ENCODE measurements at places on chromosomes 1 and 21.
A peak's percentile ranks its signal among the peaks of the same experiment; 100 is the strongest.

GRCh38 chr1:102572637-102573036, 535.7 kb downstream of the COL11A1 start:
- DNase-seq, result no peak

GRCh38 chr1:41467673-41468072, 16.8 kb downstream of the EDN2 start:
- DNase-seq, result no peak

- no peak for DNase-seq
These were observed 9.0 kb downstream of the CLCA1 start for GRCh38 chr1:86477682-86478081.

GRCh38 chr21:15289246-15289645, 224.4 kb upstream of the NRIP1 start:
- DNase-seq, result no peak

DNA sequence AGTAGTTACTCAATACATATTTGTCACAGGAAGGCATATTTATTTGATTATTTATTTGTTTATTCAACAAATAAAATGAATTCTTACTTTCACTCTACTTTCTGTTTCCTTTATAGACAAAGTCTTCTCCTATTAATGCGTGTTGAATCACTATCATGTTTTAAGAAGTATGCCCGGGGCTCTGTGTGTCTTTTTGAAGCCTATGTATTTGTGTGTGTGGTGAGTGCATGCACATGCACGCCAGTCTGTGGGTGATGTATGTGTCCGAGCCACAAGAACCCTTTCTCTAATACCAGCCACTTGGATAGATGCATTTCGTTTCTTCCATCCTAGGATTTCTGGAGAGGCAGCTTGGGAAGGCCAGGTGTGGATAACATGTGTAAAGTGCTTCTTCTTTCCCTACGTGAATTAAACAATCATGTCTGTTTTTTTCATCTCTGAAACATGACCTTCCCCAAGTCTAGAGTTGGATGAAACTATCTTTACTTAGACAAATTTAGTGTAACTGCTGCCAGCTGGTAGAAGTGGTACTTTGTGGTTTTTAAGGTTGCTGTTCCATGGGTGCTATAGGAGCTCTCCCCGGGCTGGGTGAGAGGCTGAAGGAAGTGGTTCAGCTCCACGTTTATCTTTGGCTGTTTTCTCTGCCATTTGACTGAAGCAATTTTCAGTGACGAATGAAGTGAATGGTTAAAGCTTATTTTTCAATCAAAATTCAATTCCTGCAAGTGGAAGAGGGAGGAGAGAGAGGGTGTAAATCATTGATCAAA, 46.8 kb upstream of the PPM1J start:
- no peak for DNase-seq

DNA sequence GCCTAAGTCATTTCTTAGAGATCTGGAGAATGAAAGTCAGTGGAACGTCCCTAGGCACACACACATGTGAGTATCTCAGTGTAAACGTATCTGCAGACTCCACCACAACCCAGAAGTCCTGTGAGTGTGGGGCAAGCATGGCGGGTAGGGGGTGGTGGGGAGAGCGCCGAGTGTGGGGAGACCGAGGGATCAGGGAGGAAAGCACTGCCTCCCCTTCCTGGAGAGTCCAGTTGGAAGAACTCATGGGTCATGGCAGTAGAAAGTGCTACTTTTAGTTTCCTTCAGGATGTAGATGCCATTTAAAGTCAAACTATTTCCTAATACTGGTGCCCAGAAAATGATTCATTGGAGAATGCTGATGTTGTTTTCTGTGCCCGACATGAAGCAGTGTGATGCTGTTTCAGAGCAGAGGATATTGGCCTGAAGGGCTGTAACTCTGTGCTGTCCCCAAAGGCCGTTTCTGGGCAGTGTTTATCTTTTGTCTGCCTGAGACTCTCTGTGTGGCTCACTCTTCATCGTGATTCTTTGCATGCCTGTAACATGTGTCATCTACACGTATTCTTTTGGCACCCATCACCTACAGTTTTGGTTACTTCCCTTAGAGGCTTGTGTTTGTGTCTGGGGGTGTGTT, 45.7 kb upstream of the TSPAN2 start:
- DNase-seq, result no peak

DNA sequence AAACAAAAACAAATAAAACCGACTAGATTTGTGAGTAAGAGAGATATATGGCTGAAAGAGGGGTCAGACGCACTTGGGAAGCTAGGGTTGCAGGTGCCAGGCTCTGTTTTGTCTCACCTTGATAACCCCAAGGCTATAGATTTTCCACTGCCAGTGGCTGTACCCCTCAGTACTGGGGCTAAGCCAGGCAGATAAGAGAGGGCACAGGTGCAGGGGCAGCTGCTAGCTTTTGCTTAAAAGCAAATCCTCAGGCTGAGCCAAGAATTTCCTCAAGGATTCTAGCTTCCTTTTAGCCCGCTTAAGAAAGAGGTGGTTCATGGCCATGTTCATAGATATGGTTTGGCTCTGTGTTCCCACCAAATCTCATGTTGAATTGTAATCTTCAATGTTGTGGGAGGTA, 57.9 kb downstream of the OVGP1 start:
- DNase-seq, result no peak

DNA sequence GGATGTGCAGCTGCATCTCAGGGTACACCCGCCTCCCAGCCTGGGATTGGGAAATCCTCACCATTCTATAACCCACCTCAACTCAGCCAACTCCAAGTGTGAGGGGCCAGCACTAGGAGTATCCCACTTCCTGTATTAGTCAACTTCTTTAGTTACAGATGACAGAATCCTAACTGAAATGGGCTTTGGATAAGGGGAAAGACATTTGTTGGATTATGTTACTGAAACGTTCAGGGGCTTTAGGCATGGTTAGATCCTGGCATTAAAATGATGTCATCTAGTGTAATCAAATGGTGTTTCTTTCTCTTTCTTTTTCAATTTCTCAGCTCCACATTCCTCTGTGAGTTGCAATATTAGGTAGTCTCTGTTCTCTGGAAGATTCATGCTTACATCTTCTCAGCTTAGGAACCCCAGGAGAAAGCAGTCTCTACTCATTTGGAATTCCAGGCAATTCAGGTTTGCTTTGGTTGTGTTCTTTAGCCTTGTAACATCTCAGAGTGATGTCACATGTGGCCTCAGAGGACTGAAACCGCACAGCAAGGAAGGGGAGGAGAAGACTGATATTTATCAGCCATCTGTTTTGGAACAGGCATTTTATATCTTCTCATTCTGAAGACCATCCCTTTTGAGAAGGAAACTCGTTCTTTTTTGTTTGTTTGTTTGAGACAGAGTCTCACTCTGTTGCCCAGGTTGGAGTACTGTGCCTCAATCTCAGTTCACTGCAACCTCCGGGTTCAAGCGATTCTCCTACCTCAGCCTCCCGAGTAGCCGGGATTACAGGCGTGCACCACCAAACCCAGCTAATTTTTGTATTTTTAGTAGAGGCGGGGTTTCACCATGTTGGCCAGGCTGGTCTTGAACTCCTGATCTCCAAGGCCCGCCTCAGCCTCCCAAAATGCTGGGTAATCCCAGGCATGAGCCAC, 18.9 kb upstream of the TMEM54 start:
- DNase-seq, result no peak

- no peak for DNase-seq
These were observed 6.1 kb upstream of the GATAD2B start for GRCh38 chr1:153928791-153929341.

- peak; percentile 19 for DNase-seq
These were observed 35.8 kb downstream of the GREM2 start for GRCh38 chr1:240575981-240576662.

GRCh38 chr1:24972221-24972914, 42.3 kb upstream of the RUNX3 start:
- no peak for DNase-seq

- DNase-seq, result no peak
These were observed 110.4 kb downstream of the NFIA start for GRCh38 chr1:61192663-61193330.

DNA sequence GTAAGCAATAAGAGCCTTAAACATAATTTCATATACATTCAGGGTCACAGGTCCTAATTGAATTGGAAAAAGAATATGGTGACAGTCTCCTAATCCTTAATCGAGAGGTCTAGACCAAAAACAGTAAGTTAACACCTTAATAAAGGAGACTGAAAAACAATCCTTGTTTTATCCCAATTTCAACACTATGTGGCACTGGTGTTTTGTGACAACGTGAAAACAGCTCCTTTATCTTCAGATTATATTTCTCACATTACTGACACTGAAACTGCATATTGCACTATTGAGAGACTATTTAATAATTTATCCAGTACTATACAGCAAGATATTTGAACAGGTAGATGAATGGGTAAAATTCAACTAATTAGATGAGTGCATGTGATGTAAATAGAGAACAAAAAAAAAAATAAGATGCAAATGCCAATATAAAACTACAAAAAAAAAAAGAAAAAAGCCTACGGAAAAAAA, 34.1 kb downstream of the TP53BP2 start:
- no peak for DNase-seq

- no peak for DNase-seq
These were observed 17.1 kb downstream of the SCAF4 start for GRCh38 chr21:31714741-31715365.

- no peak for DNase-seq
These were observed 47.0 kb downstream of the SLC37A1 start for GRCh38 chr21:42560517-42561179.

DNA sequence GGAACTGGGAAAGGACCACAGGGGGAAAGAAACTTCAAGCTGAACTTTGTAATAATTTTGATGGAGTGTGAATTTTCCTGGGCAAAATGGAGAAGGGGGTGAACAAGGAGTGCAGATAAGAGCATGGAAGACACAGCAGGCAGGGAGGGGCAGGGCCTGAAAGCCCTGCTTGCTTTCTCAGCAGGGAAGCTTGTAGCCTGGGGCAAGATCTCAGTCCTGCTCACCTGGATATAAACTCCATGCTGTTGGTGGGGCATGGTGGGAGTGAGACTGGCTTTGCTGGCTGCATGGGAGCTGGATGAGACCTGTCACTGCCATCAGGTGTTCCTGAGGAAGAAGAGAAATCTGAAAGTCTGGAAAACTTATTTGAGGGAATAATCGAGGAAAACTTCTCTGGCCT, 58.7 kb upstream of the RC3H1 start:
- DNase-seq, result no peak

GRCh38 chr1:30525971-30526651, 197.3 kb downstream of the MATN1 start:
- DNase-seq, result no peak

GRCh38 chr1:227685807-227686206, 49.3 kb downstream of the JMJD4 start:
- no peak for DNase-seq

DNA sequence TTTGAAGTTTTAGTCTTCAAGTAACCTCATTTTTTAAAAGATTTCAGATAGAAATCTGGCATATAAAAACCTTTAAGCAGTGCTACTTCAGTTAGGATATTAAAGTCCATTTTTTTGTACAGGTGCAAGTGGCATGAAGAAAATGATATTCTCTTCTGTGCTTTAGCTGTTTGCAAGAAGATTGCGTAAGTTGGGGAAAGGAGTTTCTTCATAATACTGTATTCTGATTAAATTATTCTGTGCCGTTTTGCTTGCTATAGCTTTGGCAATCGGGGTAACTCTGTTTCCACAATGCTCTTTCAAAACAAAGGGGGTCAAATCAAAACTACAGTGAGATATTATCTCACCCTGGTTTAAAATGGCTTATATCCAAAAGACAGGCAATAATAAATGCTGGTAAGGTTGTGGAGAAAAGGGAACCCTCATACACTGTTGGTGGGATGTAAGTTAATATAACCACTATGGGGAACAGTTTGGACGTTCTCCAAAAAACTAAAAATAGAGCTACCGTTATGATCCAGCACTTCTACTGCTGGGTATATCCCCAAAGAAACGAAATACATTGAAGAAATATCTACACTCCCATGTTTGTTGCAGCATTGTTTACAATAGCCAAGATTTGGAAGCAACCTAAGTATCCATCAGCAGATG, 27.1 kb downstream of the MAEL start:
- no peak for DNase-seq

- DNase-seq, result no peak
These were observed 233.5 kb upstream of the SGIP1 start for GRCh38 chr1:66300280-66300971.

DNA sequence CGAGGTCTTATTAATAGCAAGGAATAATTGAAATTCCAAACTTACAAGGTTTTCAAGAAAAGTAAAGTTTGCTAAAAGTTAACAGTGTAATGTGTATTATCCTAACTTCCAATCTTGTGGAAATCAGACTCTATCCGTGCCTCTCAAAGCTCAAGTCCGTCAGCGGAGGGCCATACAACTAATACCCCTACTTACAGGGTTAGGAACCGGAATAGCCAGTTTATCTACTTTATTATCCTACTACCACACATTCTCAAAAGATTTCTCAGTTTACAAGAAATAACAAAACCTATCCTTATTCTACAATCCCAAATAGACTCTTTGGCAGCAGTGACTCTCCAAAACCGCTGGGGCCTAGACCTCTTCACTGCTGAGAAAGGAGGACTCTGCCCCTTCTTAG, 457.8 kb downstream of the PTPRC start:
- DNase-seq, result no peak

DNA sequence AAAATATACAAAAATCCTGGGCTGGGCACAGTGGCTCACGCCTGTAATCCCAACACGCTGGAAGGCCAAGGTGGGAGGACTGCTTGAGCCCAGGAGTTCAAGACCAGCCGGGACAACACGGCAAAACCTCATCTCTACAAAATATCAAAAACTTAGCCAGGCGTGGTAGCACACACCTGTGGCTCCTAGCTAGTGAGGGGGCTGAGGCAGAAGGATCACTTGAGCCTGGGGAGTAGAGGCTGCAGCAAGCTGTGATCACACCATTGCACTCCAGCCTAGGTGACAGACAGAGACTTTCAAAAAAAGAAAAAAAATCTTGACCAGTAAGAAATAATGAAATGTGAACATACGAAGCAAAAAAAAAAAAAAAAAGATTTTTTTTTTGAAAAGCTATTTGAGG, 52.1 kb downstream of the ARID4B start:
- DNase-seq, result no peak

GRCh38 chr1:28099050-28099769, 10.8 kb upstream of the EYA3 start:
- DNase-seq, result no peak

DNA sequence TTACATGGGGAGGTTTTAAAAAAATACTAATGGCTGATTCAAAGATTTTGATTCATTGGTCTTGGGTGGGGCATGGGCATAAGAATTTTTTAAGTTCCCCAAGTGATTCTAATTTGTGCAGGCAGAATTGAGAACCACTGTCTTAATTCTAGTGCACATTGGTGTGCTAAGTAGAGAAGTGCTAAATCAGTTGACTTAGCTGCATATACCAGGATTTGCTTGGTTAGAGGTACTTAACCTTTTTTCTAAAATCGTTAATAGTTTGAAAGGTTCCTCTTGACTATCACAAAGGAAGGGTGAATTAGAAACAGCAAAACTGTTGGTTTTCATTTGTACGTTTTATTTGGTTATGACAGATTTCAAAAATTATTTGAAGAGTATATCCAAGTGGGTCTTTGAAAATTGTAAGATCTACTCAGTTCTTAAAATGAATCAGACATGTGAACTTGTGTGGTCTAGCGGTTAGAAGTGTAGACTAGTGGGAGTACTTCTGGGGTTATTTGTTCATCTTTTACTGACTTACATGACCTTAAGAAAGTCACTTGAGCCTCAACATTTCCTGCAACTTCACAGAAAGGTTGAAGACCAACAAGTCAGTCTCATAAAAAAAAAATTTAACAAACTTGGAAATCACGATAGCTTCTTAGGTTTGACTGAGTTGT, 66.7 kb downstream of the RPAP2 start:
- DNase-seq, result no peak

Measured in CD4-positive, alpha-beta T cell treated with Interferon gamma for 1 hour (primary cell).